HCT116 (cell line): ENCODE measurements at places on chromosomes 2 and 18. TPM values are rescaled to one million over a fixed set of nuclear protein-coding genes. Genes with fewer than 3 reads are reported as not detected.
A peak's percentile ranks its signal among the peaks of the same experiment; 100 is the strongest.

DNA sequence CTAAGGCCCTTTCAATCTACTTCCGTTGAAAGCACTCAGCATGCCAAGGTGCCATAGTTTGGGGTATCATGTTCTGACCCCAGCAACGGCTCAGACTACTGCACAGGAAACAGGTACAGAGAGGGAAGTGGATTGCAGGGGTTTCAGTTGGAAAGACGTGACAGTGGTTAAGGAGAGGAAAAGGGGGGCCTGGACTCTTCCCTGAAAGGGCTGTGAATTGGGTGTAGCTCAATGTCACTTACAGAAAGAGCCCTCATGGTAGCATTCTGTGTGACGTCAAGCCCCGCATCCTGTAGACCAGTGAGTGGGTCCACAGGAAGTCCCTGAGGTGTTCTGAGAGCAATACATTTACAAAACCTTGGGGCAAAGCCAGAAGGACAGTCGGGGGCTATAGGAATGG, 121.5 kb upstream of the GYPC start:
- no peak overlapping the region for H3K27ac ChIP-seq
- DNase-seq = no peak
- H3K4me1 ChIP-seq = no peaks in the 10 kb centered on the region
- H3K4me3 ChIP-seq = no peak overlapping the region
- no peaks in the 10 kb centered on the region for H3K27me3 ChIP-seq

GRCh38 chr18:55083461-55083860, 124.2 kb upstream of the CCDC68 start:
- no peak for DNase-seq
- H3K36me3 ChIP-seq = no peaks in the 10 kb centered on the region
- no peak overlapping the region for H3K4me3 ChIP-seq
- peaks cover 10% of the 10 kb centered on the region for H3K27me3 ChIP-seq

DNA sequence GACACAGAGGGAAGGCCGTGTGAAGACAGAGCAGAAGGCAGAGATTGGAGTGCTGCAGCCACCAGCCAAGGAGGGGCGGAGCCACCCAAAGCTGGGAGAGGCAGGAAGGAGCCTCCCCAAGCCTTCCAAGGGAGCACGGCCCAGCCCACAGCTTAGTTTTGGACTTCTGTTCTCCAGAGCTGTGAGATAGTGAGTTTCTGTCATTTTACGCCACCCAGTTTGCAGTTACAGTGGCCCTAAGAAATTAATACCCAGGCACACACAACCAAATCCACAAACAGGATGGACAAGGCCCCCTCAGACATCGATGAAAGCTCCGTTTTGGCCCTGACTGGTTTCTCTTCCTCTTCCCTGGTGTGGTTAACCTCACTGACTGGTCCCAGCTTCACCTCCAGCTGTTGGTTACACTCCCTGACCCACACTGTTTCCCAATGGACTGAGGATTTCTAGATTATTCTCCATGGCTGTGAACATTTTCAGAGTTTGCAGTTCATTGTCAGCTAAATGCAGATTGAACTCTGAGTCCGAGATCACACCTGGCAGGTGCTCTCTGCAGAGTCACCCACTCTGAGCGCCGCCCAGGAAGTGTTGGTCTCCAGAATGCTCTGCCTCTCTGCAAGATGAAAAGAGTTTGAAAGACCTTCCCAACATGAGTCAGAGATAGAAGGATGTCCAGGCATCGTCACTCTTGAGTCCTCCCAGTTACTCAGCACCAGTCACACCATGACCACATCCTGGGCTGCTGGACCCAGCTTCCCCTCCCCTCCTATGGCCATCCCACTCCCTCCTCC, 100.2 kb downstream of the TWIST2 start:
- peak; percentile 92 for DNase-seq
- H3K27me3 ChIP-seq = no peaks in the 10 kb centered on the region
- no peak overlapping the region for H3K4me3 ChIP-seq
- H3K27ac ChIP-seq = peak overlapping the region; percentile 39

- H3K4me3 ChIP-seq = no peak overlapping the region
- H3K27me3 ChIP-seq = no peaks in the 10 kb centered on the region
- H3K27ac ChIP-seq = no peak overlapping the region; the same call in 1 of the 2 replicates
- H3K4me1 ChIP-seq = peaks cover 11% of the 10 kb centered on the region
- DNase-seq = no peak
Observed at GRCh38 chr2:37190290-37190689, 1.8 kb upstream of the SULT6B1 start.

DNA sequence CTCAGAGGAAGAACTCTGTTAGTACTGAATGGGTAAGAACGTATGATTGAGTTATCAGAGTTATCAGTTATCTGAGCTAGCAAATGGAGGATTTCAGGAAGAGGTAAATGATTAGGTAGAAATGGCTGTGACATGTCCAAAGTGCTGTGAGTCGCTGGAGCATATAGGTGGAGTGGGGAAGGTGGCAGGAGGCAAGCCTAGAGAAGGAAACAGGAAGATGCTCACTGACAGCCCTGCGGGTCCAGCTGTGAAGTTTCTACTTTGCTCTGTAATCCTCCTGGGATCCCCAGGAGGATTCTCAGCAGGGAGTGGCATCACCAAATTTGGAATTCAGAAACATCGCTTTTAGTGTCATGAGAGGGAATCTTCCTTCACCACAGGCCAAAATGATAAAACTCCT, 52.0 kb downstream of the GYPC start:
- no peak overlapping the region for H3K4me3 ChIP-seq
- no peaks in the 10 kb centered on the region for H3K36me3 ChIP-seq
- peaks cover 17% of the 10 kb centered on the region for H3K27me3 ChIP-seq

- H3K4me3 ChIP-seq = no peak overlapping the region
- no peaks in the 10 kb centered on the region for H3K4me1 ChIP-seq
- DNase-seq = no peak
- H3K27ac ChIP-seq = no peak overlapping the region
Observed at GRCh38 chr18:50586710-50587109, 26.8 kb downstream of the MAPK4 start.

GRCh38 chr2:199405241-199405640, 52.5 kb downstream of the SATB2 start:
- H3K27ac ChIP-seq = no peak overlapping the region
- H3K4me1 ChIP-seq = peaks cover 11% of the 10 kb centered on the region; the same call in 1 of the 2 replicates
- DNase-seq = peak; percentile 27
- H3K36me3 ChIP-seq = no peaks in the 10 kb centered on the region; the same call in 1 of the 2 replicates
- no peaks in the 10 kb centered on the region for H3K27me3 ChIP-seq
- H3K4me3 ChIP-seq = no peak overlapping the region

GRCh38 chr2:213166109-213166508, 14.7 kb upstream of the IKZF2 start:
- no peaks in the 10 kb centered on the region for H3K36me3 ChIP-seq
- no peak overlapping the region for H3K27ac ChIP-seq
- no peaks in the 10 kb centered on the region for H3K4me1 ChIP-seq

- DNase-seq = no peak
- H3K27ac ChIP-seq = no peak overlapping the region
- no peak overlapping the region for H3K4me3 ChIP-seq
- H3K36me3 ChIP-seq = no peaks in the 10 kb centered on the region
- no peaks in the 10 kb centered on the region for H3K4me1 ChIP-seq
Observed at GRCh38 chr2:2623939-2624338, 292.9 kb upstream of the MYT1L start.

GRCh38 chr18:30491815-30492551, 550.6 kb downstream of the DSC3 start:
- H3K4me1 ChIP-seq = no peaks in the 10 kb centered on the region
- no peaks in the 10 kb centered on the region for H3K36me3 ChIP-seq
- H3K27ac ChIP-seq = no peak overlapping the region

GRCh38 chr2:192194866-192195547, at the start of gene TMEFF2:
Gene TMEFF2 (minus strand): TSS chr2:192194933. CDS start chr2:192194524, 409 bp downstream.
- peak within 1 kb of the TSS; percentile 48 for H3K4me3 ChIP-seq
- no peaks in the 10 kb centered on the region for H3K27me3 ChIP-seq
- H3K27ac ChIP-seq = no peak within 1 kb of the TSS
- DNase-seq = no peak

DNA sequence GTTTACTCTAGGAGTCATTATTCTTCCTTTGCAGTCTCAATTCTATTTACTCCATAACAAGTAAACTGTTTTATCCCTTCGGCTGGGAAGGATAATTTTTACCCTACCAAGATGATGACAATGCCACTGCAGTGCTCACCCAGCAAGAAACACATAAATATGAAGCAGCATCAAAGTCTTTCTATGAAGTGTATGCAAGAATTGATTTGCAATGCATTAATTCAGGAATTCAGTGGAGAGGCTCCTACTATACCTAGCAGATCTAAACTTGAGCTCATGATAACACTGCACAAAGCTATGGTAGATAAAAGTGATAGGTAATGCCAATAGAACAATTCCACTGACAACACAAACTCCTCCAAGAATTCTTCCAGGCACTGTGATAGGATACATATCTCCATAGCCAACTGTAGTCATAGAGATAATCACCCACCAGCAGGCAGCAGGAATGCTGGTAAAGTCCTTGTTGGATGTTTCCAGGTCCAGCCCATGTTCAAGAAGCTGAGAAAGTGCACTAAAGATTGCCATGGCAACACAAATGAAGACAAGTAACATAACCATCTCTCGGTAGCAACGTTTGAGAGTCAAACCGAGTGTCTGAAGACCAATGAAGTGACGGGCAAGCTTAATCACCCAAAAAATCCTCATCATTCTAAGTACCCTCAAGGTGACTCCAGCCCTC, 49.9 kb downstream of the KCNG3 start:
- no peaks in the 10 kb centered on the region for H3K27me3 ChIP-seq
- H3K4me1 ChIP-seq = peaks cover 7% of the 10 kb centered on the region
- no peak overlapping the region for H3K4me3 ChIP-seq
- no peaks in the 10 kb centered on the region for H3K36me3 ChIP-seq
- no peak overlapping the region for H3K27ac ChIP-seq
- DNase-seq = no peak

DNA sequence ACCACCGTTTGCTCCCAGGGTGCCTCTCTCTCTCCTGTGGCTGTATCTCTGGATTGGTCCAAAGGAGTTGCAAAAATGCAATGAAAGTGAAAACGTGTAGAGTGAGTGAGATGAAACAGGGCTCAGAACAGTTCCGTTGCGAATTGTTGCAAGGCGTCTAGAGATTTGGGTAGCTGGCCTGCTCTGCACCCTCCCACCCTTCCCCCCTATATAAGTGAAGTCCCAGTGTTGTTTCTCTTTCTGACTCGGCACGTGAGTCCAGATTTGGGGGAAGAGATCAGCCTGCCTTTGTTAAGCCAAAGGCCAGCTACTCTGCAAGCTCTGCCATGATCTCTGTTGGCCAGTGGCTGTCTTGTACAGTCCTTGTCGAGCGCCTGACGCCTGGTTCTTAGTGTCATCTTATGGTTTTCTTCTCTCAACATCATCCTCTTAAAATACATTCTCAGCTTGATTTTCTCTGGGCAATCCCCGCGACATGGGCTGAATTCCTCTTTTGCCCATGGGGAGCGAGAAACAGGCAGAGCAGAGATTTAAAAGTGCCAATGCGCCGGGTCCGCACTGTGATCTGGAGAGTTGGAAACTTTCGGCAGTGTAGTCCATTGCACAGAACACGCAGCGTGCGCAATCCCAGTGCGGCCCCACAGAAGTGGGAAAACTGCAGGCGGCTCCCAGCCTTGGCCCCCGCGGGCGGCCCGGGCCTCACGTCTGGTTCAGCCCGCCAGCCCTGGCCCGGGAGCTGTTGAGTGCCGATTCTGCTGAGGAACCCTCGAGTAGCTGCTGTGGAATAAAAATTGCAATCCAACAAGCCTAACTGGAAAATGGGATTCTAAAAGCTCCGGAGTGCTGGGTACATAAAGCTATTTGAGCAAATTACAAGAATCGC, 9.3 kb downstream of the MEIS1 start:
- H3K36me3 ChIP-seq = no peaks in the 10 kb centered on the region
- DNase-seq = no peak
- no peak overlapping the region for H3K4me3 ChIP-seq
- no peaks in the 10 kb centered on the region for H3K4me1 ChIP-seq

- H3K36me3 ChIP-seq = no peaks in the 10 kb centered on the region
- H3K27ac ChIP-seq = no peak overlapping the region
- no peak overlapping the region for H3K4me3 ChIP-seq
- no peak for DNase-seq
Observed at GRCh38 chr2:241837197-241837965, 21.3 kb downstream of the PDCD1 start.

DNA sequence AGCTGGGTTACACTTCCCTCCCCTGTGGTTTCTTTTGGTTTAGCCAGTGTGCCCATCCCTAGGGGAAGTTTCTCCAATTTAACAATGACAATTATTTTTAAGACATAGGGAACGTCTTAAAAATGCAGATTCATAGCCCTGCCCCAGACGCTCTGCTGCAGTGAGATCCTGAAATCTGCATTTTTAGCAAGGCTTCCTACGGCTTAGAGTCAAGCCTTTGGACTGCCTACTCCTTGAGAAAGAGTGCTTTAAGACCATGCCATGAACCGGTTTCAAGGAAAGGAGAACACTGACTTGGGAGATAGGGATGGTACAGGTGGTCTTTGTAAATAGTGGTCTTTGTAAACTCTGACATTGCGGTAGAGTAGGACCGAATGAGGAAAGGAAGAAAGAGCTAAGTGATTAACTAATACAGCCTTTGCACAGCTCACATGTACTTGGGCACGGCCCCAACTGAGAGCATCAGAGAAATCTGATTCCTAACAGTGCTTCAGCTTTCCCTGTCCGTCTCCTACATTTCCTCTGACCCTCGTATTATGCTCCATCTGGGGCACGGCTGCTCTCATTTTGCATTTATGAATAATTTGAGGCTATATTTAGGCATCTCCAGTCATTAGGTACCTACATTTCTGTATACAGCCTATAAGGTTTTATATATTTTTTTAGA, 217.6 kb upstream of the TANK start:
- H3K27ac ChIP-seq = no peak overlapping the region
- H3K36me3 ChIP-seq = no peaks in the 10 kb centered on the region
- H3K4me3 ChIP-seq = no peak overlapping the region
- no peak for DNase-seq
- no peaks in the 10 kb centered on the region for H3K27me3 ChIP-seq

- no peak overlapping the region for H3K27ac ChIP-seq
- H3K4me3 ChIP-seq = no peak overlapping the region
- no peak for DNase-seq
- peaks cover 18% of the 10 kb centered on the region for H3K4me1 ChIP-seq
- H3K36me3 ChIP-seq = no peaks in the 10 kb centered on the region
Observed at GRCh38 chr18:23844991-23845680, 155.9 kb downstream of the LAMA3 start.

The CXCR1 gene
- not detected for total RNA-seq

The FAHD2B gene
- total RNA-seq = 25.3 TPM

The PROKR1 gene
- total RNA-seq = not detected

The HOXD3 gene
- total RNA-seq = 1.4 TPM

The KATNAL2 gene
- total RNA-seq = 2.0 TPM

The MC5R gene
- total RNA-seq = not detected

The G6PC2 gene
- not detected for total RNA-seq

The FBXO15 gene
- total RNA-seq = 1.1 TPM

The ZNF532 gene
- 11.6 TPM for total RNA-seq

The RND3 gene
- 15.0 TPM for total RNA-seq

The ONECUT2 gene
- 4.3 TPM for total RNA-seq
